ENCODE measurements at places on chromosomes 12 and 14.

GRCh38 chr12:24952389-24952788 lies 3.5 kb upstream of the BCAT1 start:
- no peak for DNase-seq

DNA sequence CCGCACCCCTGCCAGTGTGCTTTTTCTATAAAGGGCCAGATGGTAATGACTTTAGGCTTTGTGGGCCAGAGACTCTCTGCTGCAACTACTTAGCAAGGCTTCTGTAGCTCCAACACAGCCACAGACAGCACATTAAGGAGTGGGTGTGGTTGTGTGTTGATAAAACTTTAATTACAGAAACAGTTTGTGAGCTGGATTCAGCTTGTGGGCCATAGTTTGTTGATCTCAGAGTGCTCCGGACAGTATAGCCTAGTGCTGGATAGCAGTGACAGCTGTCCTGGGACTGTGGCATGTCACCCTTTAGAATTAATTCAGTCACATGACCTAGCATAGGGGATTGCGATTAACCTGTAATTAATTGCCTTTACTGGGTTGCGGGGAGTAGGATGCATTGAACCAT lies 109.7 kb downstream of the ZNF664 start:
- no peak for DNase-seq

GRCh38 chr14:76938092-76938500 lies 90.4 kb downstream of the IRF2BPL start:
- DNase-seq = no peak

DNA sequence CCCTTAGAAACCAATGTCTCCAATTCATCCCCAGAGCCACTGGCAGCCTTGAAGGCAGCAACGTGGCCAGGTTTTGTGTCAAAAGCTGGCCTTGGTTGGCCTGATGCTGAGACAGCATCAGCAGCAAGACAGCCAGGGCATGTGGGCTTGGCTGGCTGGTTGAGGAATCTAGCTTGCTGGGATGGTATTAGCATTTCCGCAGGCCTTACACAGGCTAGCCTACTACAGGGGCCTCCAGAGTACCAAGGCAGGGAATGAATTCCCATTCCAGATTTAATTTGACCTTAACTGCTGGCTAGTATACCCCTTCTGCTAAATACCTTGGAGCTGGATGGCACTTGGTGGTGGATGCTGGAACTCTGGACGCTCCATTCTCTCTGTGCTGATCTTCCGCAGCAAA lies 15.8 kb downstream of the NGDN start:
- no peak for DNase-seq

- no peak for DNase-seq
Observed at GRCh38 chr12:82931349-82932116, 244.8 kb downstream of the TMTC2 start.

DNA sequence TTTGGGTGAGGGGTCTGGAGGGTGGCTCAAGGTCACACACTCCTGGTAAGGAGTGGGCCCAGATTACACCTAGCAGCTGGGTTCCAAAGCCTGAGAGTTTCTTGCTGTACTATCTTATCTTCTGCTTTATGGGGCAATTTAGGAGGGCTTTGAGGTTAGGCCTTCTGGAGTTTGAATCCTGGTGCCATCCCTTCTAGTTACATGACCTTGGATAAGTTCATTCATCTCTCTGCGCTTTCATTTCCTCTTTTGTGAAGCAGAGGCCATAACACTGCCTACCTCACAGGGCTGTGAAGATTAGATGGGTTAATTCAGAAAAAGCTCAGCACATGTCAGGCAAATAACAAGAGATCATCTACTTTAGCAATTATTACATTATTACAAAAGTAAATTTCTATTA lies 7.4 kb upstream of the KRT77 start:
- no peak for DNase-seq
